NCI-H524 (cell line): ENCODE measurements at places on chromosomes 11 and 22.

DNA sequence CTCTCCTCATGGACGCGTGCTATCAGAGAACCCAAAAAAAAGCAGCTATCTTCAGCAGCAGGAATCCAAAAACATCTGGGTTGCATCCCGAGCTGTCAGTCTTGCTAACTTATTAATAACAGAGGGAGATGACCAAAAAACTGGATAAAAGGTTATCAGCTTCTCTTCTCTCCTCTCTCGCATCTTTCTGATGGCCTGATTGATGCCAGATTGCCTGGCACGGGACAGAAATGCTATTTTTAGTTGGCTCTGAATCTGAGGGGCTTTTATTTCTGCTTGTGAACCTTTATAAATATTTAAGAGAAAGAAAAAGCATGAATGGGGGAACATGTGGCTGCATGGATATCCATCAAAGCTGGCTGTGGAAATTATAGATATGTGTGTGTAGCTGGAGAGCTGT lies 230.3 kb downstream of the ETS1 start:
- DNase-seq, result no peak

GRCh38 chr22:18121506-18121905 lies 10.9 kb downstream of the TUBA8 start:
- DNase-seq, result no peak

DNA sequence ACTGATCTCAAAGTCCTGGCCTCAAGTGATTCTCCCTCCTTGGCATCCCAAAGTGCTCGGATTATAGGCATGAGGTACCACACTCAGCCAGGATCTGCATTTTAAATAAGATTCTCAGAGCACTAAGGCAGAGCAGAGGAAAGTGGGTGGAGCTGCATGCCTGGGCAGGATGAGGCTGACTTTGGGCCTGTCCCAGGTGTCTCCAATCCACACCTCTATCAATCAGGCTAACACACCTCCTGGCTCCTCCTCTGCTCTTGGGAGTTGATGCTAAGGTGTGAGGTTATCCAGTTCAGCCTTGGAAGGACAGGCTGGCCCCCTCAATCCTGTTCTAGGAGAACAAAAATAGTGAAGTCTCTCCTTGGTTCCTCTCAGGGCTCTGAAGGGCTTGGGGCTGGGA lies 30.2 kb upstream of the P2RY2 start:
- peak; percentile 17 for DNase-seq

DNA sequence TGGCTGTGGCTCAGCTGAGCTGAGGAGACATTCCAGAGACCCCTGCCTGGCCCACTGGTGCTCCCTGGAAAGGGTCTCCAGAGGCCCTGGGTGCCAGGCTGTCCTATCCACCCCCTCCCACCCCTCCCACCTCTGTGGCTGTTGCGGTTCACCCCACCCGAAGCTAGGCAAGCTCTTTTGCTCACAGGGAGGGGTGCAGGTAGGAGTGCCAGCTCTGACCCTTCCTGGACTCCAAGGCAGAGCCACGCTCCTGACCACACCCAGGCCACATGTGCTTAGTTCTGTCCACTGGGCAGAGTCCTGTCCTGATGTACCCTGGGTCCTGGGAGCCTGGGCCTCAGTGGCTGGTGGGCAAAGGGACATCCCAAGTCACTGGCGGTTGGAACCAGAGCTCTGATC lies 16.4 kb downstream of the IL17REL start:
- DNase-seq, result no peak

DNA sequence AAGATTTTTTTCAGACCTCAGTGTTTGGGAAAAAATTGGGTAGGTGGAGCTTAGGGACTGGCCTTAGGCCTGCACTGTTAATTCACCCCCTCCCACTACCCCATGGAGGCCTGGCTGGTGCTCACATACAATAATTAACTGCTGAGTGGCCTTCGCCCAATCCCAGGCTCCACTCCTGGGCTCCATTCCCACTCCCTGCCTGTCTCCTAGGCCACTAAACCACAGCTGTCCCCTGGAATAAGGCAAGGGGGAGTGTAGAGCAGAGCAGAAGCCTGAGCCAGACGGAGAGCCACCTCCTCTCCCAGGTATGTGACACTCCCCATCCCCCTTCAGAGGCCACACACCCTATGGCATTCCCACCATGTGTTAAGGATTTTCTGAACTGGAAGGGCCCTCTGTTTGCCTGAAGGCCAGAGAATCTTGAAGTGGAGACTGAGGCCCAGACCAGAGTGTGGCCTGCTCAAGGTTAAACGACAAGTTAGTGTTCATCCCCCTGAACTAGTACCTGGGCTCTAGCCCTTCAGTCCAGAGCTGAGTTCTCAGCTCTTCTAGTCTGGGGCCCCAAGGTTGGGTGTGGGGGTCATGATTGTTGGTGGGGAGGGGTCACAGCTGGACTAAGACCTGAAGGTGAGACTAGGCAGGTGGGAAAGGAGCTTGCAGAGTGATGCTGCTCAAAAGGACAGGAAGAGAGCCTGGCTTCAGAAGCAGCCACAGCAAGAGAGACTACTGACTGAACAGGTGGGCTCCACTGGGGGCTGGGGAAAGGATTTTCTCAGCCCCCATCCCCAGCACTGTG lies 2.3 kb upstream of the FOLR1 start:
- peak; percentile 64 for DNase-seq

- no peak for DNase-seq
Observed at GRCh38 chr11:132257871-132258270, 887.5 kb downstream of the NTM start.

GRCh38 chr11:1370186-1371025 lies 19.3 kb upstream of the BRSK2 start:
- no peak for DNase-seq

- DNase-seq, result no peak
Observed at GRCh38 chr22:29226351-29226981, 20.8 kb downstream of the EMID1 start.

DNA sequence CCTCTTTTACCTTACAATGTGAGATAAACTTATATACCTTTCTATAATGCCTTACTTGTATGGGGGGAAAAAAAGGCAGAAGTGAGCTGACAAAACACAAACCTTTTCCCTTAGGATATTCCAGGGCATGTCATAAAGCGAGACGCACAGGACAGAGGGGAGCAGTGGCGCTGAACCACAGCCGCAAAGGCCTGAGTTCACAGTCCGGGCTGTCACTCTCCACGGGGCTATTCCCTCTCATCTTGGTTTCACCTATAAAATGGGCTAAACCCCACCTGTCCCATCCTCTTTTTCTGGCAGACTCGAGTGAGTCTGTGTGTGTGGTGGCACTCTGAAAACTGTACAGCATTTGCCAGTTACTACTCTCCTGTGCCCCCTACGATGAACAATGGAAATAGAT lies 14.4 kb upstream of the FXYD2 start:
- no peak for DNase-seq

- peak; percentile 16 for DNase-seq
Observed at GRCh38 chr22:38973289-38974169, 8.6 kb upstream of the APOBEC3B start.

DNA sequence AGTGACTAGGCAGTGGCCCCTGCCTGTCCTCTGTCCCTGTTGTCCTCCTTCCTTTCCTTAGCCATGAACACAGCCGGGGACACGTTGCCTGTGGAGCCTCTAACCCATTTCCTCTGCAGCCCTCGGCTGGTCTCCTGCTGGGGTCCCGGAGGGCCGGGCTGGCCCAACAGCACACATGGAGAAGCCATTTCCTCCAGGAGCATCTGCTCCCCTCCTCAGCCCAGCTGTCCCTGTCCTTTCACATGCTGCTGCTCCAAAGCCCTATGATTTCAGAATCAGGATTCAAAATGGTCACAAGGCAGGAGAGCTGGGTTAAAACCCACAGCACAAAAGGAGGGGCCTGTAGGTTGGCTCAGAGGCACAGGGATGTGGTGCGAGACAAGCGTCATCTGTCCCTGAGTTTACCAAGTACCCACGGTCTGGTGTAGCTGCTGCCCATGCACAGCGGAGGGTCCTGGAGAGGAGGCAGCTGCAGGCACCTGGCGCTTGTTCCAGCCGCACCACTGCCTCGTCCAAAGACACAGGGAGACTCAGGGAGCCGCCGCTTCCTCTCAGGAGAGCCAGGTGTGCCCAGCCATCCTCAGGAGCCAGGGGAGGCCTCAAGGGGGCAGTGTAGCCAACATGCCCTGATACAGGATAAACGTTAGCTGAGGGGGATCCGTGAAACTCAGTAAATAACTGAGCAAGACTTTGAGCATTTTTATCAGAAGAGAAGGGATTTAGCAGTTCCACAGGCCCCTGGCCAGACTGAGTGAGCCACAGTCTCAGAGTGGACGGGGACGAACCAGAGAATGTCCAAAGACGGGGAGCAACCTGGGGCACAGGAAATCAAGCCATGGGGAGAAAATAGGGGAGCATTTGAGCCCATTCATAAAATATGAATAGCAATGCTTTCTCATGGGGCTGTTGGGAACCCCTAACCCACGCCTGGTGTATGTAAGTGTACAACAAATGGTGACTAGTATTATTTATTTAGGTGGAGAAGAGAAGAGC lies 3.9 kb upstream of the VSIG10L2 start:
- peak; percentile 93 for DNase-seq

DNA sequence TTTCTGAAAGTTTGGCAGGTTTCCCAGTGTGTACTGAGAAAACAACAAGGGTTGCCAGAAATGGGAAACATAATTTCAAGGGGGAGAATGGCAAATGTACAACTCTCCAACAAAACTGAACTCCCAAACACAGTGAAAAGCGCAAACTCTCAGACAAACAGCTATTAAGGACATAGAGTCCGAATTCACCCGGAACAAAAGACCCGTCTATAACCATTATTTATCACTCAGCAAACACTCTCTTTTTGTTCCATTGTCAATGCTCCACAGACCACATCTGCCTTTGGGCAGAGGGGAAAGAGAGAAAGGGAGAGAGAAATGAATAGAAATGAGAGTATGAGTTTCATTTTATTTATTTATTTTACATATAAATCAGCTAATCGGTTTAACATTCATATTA lies 21.7 kb downstream of the KIRREL3 start:
- DNase-seq, result no peak

DNA sequence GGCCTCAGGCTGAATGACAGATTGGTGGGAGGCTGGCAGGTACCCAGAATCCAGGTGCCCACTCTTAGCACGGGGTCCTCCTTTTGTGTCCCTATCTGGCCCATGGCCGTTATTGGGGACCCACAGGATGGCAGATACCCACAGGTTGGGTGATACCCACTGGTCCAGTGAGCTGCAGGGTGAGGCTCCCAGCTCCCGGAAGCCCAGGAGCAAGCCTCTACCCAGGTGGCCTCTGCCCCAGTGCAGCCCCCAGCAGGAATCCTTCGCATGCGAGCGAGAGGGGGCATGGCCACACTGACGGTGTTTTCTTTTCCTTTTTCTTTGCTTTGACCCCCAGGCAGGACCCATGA lies 116.1 kb downstream of the PHF21B start:
- DNase-seq, result no peak

DNA sequence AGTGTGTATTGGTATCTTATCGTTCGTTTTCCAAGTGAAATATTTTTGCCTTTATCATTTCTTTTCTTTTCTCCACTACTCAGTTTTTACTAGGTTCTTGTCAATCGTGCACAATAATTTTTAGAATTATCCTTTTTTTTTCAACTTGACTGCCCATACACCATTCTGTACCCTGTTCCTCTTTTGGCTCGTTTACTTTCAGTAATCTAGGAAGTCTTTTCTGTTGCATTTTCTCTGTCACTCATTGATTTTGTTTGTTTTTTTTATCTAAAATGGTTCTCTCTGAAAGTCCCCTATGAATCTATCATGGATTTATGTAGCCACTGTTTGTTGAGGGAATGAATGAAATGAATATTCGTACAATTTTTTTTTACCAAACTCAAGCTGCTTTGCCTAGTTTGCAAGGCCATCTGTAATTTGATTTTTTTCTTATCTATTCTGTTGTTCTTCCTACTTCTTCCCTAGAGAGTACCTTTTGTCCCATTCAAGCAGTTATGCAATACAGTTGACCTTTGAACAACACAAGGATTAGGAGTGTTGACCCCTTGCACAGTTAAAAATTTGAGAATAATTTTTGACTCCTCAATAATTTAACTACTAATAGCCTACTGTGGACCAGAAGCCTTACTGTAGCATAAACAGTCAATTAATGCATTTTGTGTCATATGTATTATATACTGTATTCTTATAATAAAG lies 166.3 kb downstream of the TMEM135 start:
- DNase-seq, result no peak

GRCh38 chr22:23501708-23502107 lies 78.4 kb downstream of the IGLL1 start:
- DNase-seq, result no peak

GRCh38 chr11:134756811-134757540 lies 344.9 kb upstream of the B3GAT1 start:
- no peak for DNase-seq

DNA sequence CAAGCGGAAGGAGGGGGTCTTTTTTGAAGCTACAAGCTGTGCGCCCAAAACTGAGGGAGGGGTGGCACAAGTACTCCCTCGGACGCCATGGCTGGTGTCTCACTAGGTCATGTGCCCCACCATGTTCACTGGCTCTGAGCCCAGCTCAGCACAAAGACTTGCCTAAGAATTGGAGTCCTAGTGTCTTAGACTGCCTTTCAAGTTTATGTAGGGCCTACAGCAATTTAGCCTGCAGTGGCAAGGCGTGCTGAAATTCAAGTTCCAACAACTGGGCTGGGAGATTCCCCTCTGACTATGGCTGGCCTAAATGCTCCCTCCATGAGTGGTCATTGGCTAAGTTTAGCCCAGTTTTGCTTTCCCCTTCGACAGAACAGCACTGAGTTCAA lies 27.3 kb downstream of the FCHSD2 start:
- DNase-seq, result no peak

- no peak for DNase-seq
Observed at GRCh38 chr11:16030664-16031063, 325.7 kb downstream of the SOX6 start.

- DNase-seq, result no peak
Observed at GRCh38 chr11:14539982-14540421, 19.8 kb upstream of the PSMA1 start.

DNA sequence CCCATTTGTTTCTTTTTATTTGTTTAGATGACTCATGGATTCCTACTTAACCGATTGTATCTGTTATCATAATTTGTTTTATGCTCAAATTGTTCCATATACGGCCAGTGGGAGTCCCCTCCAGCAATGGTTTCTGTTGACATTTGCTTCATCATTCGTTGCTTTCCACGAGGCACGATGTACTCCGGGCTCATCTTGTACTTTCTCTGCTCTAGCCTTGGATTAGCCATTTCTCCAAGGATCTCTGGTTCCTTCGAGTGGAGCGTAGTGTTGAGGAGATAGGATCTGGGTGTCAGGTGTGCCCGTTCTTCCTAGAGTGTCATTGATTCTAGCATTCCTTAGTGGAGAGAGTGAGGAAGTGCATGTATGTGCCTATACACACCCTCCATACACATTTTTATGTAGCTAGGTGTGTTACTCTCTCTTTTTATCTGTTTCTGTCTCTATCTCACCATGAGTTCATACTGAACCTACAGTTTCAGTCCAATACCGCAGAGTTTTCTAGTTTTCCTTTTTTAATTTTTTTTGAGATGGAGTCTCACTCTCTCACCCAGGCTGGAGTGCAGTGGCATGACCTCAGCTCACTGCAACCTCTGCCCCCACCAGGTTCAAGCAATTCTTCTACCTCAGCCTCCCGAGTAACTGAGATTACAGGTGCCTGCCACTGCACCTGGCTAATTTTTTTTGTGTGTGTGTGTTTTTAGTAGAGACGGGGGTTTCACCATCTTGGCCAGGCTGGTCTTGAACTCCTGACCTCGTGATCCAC lies 31.4 kb downstream of the TECTA start:
- DNase-seq, result no peak

GRCh38 chr11:690738-691633 lies 4.0 kb downstream of the DEAF1 start:
- no peak for DNase-seq

- DNase-seq, result no peak
Observed at GRCh38 chr11:1656061-1656441, 26.5 kb downstream of the KRTAP5-5 start.

GRCh38 chr11:118485273-118485672 lies 42.0 kb upstream of the TTC36 start:
- DNase-seq, result no peak

- no peak for DNase-seq
Observed at GRCh38 chr11:44306918-44307244, 3.1 kb downstream of the ALX4 start.
